ENCODE measurements at places on chromosomes 5 and 9.

GRCh38 chr9:8115570-8115969, 316.0 kb upstream of the DMAC1 start:
- no peak for DNase-seq

- no peak for DNase-seq
These were observed 262.4 kb upstream of the KIF2A start for GRCh38 chr5:62043289-62044280.

GRCh38 chr5:149474198-149474597, 77.0 kb downstream of the CSNK1A1 start:
- DNase-seq, result no peak

GRCh38 chr5:53956196-53956595, 354.2 kb downstream of the ARL15 start:
- DNase-seq, result no peak

- no peak for DNase-seq
These were observed 308.9 kb downstream of the DTWD2 start for GRCh38 chr5:118679264-118679940.
